Occipital lobe (tissue), 3 donors: ENCODE measurements at places on chromosomes 2 and 18. TPM values are rescaled to one million over a fixed set of nuclear protein-coding genes. Genes with fewer than 3 reads are reported as not detected.

GALNT14 gene
- 4.7 TPM for total RNA-seq

LHCGR gene
- total RNA-seq: 0.16 TPM

GRCh38 chr2:83340424-83340823 lies 1118.7 kb downstream of the SUCLG1 start:
- no peak for DNase-seq

RFX8 gene
- total RNA-seq: 0.47 TPM

DES gene
- total RNA-seq: 2.3 TPM

MC5R gene
- total RNA-seq: 2.2 TPM

DNA sequence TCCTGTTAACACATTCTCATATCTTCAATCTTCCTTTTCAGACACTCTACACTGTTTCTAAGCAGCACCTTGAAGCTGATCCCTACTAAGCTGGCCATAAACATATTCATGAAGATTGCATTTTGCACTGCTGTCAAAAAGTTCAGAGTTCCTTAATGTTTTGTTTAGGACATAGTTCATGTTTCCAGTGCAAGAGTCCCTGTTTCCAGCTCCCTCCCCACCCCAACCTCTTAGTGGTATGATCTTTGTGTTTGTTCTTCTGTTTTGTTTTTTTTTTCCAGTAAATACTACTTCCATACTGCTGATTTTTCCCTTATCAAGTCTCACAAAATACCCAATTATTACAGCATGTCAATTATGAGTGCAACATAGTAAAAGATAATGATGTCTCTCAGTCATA lies 4.1 kb upstream of the SLC40A1 start:
- DNase-seq: no peak

GRCh38 chr2:227183657-227184367 lies 19.4 kb downstream of the COL4A3 start:
- no peak for DNase-seq

GRCh38 chr2:649426-650342 lies 27.5 kb downstream of the TMEM18 start:
- no peak for DNase-seq

- no peak for DNase-seq
Measured at GRCh38 chr2:27356056-27356381, 545 bp downstream of the GTF3C2 start.

GRCh38 chr2:30561349-30561748 lies 114.3 kb downstream of the LCLAT1 start:
- DNase-seq: no peak

GRCh38 chr2:150478200-150478974 lies 9.1 kb downstream of the RND3 start:
- DNase-seq: no peak

DNA sequence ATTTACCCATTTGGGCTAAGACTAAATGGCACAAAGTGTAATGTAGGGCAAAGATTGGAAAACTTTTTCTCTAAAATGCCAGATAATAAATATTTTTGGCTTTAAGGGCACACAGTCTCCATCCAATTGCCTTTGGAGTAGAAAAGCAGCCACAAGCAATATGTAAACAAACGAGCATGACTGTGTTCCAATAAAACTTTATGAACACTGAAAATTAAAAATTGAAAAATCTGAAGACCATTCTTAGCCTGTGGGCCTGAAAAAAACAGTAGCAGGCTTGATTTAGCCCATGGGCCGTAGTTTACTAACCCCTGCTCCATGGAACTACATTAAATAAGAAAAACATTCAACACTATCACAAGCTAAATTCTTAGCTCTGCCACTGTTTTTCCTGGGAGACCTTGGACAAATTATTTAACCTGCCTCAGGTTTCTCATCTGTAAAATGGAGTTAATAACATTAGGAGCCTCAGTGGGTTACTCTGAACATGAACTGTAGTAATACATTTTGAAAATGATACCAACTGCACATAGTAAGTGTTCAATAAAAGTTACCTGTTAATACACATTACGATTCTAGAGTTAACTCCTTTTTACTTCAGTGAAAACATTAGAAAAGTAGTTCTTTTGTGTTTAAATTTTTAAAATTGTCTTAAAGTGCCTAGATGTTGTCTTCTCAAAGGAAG lies 1.3 kb downstream of the IFIH1 start:
- DNase-seq: no peak

GRCh38 chr2:119473621-119474370 lies 42.1 kb downstream of the TMEM37 start:
- no peak for DNase-seq

GRCh38 chr2:42252464-42252863 lies 83.3 kb downstream of the EML4 start:
- no peak for DNase-seq

LRRTM1 gene
- total RNA-seq: 11.9 TPM

- DNase-seq: no peak
Measured at GRCh38 chr2:98861601-98862000, 74.4 kb downstream of the CRACDL start.

DNA sequence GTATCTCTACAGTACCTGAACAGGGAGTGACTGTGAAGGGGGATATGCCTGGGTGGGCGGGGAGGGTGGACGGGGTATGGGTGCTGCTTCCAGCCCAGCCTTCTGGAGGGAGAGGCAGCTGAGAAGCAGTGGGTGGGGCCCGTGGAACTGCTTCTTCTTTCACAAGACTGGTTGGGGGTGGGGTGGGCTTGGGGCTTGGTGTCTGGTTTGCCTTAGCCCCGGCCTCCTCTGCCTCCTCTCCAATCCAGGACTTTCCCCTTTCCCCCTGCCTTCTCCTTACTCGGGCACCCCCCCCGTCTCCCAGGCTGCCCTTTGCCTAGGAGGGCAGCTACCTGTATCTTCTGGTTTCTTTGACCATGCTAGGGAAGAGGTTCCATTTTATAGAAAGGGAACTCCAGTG lies 233.4 kb downstream of the DYSF start:
- no peak for DNase-seq
